Stimulated activated CD4-positive, alpha-beta T cell treated with anti-CD3 and anti-CD28 coated beads, Interleukin-12 subunit alpha, Interleukin-12 subunit beta, amount 100 ng/mL, for 24 hours (primary cell): ENCODE measurements at places on chromosomes 1 and 21.

- no peak for DNase-seq
Measured at GRCh38 chr1:5872886-5873285, 119.3 kb downstream of the NPHP4 start.

DNA sequence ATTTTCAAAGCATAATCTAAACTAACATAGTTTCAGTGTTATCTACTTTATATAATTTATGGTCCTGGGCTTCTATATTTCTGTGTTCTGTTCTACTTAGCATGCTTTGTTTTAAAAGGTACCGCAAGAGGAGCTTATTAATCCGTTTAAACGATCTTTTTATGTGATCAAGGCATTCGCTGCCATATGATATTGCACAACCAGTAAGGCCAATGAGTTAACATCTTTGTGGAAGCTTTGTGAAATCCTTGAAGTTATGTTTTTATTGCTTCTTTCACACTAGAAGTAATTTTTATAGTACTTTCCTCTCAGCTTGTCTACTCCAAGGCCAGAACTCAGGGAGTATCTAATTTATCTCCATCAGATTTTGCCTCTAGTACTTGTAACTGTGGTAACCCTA, 8.9 kb downstream of the LRRC8C start:
- no peak for DNase-seq

DNA sequence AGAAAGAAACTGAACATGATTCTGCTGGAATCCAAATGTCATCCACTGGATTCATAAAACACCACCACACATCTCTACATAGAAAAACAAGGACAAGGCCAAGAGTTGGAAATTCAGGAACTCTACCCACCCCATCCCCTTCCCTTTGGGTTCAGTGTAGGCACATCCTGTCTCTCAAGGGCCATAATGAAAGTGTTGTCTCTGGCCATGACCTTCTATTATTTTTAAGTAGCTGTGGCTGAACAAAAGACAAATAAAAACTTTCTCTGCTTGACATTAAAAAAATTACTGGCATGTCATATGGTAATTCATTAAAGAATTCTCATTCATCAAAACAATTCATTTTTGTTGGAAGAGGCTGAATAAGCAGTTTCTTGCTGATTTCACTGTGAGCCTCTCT, 54.9 kb upstream of the ZBTB18 start:
- no peak for DNase-seq

- no peak for DNase-seq
Measured at GRCh38 chr1:9652379-9653209, 1.1 kb downstream of the PIK3CD start.

DNA sequence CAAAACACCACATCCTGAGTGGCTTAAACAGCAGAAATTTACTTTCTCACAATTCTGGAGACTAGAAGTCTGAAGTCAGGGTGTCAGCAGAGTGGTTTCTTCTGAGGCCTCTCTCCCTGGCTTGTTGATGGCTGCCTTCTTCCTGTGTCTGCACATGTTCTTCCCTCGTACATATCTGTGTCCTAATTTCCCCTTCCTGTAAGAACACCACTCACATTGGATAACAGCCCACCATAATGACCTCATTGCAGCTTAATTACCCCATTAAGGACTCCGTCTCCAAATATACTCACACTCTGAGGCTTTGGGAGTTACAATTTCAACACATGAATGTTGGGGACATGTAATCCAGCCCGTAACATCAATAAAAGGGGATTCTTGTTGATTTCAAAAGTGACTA, 23.4 kb downstream of the C8A start:
- no peak for DNase-seq

DNA sequence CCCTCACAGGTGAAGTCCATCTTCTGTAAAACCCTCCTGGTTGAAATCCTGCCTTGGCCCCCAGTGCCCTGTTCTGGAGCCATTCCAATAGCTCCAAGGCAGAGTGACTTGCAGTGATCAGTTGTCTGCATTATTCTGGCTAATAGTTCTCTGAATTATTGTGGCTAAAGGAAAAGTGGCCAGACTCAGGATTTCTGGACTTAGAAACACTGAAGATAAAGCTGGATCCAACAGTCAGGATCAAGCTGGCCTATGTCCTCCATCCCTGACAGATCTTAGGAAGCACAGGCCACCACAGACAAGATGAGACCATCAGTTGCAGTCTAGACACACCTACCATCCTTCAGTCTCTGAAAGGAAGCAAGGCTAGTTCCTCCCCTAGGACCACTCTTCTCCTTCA, 801 bp upstream of the C2CD4D start:
- no peak for DNase-seq

GRCh38 chr1:33903210-33903589, 39.3 kb downstream of the HMGB4 start:
- no peak for DNase-seq

DNA sequence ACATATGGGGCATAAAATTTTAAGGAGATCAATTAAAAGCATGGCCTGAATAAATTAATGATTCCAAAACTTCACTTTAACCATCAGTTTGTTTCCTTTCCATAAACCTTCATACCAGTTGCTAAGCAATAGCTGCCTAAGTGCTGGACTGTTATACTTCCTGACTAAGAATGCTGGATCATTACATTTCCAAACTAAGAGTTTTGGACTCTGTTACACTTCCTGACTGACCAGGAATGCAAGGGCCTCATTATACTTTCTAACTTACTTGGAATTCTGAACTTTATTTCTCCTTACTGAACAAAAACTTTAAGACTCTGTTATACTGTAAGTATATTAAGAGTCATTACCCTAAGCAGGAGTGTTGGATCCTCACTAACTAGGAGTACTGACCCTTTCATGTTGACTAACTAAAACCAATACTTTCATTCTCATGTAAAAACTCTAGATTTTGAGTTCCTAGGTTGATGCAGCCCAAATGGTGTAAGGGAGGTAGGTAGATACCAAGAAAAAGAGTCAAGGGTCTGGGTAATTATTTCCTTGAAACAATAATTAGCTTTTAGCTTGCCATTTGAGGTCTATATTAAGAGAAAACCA, 118.2 kb downstream of the FAF1 start:
- DNase-seq: no peak

DNA sequence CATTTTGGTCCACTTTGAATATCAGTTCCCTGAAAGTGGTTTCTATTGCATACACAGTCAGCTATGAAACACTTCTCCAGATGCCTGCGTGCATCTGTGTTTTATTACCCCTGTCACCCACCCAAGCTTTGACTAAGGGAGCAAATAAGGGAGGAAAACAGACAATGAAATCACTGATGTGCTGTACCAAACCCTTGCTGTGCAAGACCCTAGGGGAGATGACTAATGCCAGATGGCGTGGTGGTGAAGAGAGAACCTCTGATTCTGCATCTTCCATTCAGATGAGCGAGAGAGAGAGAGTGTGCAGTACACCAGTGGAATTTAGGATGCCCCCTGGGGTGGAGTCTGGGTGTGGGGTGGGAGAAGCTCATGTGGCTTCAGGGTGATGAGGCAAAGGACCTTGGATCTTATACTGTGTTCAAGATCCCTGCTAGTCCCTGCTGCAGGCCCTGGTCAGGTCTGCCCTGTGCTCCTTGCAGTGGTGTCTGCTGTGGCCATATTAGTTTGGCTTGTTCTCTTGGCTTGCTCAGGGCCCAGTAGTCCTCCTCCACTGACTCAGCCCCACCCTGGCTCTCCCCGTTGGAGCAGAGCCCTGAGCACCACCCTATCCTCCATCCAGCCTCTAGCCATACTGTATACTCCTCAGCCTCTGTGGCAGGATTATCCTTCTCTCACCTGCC, 18.5 kb downstream of the CLCA1 start:
- DNase-seq: no peak

DNA sequence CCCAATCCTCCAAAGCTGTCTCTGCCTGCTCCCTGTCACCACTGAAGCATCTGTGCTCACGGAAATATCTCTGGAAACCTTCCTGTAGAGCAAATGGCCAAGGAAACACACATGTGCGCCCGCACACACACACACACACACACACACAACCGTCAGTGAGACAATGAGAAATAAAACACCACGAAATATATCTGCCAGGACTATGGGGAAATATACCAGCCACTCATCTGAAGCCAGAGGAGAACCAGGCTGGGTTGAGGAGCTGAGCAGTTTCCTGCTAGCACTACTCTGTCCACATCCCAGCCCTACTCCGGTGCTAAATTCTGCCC, 25.1 kb upstream of the PLXNA2 start:
- no peak for DNase-seq
